ENCODE measurements at places on chromosomes 13 and 19.

DNA sequence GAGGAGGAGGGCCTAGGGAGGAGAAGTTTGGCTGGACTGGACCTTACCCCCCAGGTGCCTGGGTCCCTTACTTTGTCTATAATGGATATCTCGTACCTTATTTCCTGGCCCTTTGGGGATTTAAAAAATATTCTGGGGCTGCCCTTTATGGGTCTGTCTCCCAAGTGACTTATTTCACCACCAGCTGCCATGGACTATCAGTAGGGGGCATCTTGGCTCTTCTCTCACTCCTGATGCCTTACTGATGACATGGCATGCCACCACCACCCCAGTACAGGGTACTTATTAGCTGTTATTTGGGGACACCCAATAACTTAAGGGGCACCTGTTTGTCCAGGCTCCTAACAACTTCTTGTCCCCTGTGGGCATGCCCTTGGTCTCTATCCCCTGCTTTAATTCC lies 38.0 kb downstream of the NFIX start:
- no peak for DNase-seq

DNA sequence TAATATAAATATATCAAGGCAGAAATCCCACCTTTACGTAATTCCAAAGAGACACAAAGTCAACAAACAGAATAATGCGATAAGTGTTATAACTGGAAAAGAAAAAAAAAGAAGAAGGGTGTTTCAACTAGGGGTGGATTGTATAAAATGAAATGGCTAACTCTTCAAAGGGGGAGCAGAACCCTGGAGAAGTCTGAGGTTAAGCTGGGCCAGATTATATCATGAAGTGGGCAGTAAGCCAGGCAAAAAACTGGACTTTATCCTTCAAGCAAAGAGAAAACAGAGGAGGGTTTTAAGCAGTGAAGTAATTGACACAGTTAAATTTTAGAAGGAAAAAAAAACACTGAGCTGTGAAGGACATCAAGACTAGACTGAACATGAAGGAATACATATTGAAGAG lies 41.9 kb downstream of the TBC1D4 start:
- no peak for DNase-seq

DNA sequence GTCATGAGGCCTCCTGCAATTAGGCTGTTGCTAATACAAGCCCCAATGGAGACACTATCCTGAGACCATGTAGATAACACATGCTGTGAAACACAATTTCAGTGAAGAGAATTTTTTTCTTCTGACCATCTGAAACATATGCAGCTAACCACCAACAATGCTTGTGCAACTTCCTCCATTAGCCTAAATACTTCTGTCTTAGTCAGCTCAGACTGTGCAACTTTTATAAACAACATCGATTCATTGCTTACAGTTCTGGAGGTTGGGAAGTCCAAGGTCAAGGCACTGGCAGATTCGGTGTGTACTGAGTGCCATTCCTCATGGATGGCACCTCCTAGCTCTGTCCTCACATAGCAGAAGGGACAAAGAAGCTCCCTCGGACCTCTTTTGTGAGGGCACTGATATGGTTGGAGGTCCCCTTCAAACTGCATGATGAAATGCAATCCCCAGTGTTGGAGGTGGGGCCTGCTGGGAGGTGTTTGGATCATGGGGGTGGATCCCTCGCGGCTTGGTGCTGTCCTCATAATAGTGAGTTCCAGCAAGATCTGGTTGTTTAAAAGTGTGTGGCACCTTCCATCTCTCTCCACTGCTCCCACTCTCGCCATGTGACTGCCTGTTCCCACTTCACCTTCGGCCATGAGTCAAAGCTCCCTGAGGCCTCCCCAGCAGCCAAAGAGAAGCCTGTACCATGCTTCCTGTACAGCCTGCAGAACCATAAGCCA lies 27.7 kb downstream of the STK24 start:
- DNase-seq, result no peak

DNA sequence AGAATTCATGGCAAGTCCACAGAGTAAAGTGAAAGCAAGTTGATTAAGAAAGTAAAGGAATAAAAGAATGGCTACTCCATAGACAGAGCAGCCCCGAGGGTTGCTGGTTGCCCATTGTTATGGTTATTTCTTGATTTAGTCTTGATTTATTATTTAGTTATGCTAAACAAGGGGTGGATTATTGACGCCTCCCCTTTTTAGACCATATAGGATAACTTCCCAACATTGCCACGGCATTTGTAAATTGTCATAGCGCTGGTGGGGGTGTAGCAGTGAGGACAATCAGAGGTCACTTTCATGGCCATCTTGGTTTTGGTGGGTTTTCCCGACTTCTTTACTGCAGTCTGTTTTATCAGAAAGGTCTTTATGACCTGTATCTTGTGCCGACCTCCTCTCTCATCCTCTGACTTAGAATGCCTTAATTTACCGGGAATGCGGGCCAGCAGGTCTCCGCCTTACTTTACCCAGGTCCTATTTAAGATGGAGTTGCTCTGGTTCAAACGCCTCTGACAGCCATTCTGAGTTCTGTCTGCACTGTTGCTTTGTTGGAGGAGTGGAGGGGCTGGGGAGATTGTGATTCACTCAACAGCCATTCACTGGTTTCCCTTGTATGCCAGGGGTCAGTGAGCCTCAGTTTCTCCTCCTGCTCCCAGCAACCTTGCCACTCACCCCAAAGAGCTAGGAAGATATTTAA lies 27.6 kb downstream of the HPN start:
- no peak for DNase-seq

GRCh38 chr19:14434543-14435319 lies 1.6 kb downstream of the PKN1 start:
- no peak for DNase-seq

GRCh38 chr19:42479736-42480135 lies 37.0 kb upstream of the CXCL17 start:
- no peak for DNase-seq

GRCh38 chr13:73993661-73994060 lies 140.5 kb downstream of the KLF12 start:
- no peak for DNase-seq

DNA sequence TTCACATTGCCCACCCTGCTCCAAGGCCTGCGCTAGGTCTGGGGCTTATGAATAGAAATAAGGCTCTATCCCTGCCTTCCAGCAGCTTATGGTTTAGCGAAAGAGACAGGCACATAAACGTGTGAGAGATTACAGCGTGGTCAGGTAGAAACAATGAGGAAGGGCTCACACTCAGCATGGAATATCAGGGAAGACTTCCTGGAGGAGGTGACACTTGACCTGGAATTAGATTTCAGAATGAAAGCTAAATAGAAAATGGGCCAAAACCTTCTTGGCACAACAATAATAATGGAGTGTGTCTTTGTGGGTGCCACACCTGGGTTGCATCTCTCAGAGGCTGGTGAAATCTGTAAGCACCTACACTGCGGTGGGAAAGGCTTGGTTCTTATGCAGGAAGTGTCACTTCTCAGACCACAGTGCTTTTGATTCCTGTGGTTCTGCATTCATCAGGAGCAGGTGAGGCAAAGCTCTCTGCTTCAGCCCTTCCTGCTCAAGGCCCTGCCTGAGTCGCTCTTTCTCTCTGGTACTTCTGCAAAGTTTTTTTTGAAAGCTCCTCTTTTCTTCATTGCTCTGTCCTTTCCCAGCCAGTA lies 430.3 kb downstream of the ZNF536 start:
- no peak for DNase-seq

- no peak for DNase-seq
These were observed 31.1 kb downstream of the AP1M1 start for GRCh38 chr19:16228637-16229321.

DNA sequence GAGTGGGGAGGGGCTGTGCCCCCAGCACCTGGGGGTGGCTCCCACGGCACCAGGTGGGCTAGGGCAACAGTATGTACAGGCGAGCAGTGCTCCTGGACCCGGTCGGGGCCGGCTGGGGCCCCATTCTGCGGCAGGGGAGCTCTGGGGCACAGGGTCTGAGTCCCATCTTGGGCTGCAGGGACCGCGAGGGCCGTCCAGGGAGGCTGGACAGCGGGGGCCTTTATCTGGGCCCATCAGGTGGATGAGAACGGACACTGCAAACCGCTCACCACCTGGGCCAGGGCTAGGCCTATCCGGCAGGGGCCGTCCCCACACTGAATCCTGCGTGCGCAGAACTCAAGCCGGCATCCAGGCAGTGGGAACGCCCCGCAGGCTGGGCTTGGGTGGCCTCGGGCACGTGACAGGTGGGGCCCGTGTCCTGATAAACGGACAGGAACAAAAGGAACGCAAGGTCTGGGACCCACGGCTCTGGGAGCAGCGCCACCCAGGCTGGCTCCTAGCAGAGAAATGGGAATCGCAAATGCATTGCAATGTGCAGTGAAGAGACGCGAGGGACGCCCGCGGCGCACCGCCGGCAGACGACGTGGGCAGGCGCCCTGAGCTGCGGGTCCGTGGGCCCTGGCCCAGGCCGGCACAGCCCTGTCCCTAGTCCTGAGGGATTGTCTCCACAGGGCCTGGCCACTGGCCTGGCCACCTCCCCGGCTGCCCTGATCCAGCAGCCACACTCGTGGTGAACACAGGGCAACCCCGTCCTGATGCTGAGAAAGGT lies 29.7 kb downstream of the BTBD2 start:
- DNase-seq, result no peak

DNA sequence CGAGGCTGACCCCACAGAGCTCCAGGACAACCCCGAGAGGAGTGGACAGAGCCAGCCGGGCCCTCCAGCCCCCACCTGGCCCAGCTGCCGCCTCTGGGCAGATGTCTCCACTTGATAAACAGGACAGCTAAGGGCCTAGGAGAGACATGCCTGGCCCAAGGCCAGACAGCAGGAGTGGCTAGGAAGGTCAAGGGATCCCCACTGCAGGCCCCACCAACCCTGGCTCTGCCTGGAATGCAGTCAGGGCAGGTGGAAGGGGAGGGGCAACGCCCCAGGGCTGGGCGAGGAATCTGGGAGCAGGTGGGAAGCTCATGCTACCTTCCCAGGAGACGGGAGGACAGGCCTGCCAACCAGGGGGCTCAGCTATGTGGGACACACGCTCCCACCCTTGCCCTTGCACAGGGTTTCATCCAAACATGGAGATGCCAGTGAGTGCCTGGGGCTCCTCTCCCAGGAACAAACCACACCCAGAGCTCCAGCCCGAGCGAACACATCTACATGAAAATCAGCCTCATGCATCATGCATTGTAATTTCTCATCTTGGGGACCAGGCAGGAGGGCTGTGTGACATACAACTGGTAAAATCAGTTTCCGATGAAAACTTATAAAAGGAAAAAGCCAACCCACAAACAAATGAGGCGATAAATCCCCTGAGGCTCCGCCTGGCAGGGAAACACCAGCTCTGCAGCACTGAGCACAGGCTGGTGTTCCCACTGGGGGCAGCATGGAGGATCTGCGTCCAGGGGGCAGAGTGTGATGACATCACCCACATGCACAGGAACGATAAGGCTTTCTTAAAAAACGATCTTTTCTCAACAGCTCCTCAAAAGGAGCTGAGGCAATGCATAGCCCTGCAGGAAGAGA lies 25.0 kb downstream of the SH3GL1 start:
- DNase-seq, result peak; percentile 78

DNA sequence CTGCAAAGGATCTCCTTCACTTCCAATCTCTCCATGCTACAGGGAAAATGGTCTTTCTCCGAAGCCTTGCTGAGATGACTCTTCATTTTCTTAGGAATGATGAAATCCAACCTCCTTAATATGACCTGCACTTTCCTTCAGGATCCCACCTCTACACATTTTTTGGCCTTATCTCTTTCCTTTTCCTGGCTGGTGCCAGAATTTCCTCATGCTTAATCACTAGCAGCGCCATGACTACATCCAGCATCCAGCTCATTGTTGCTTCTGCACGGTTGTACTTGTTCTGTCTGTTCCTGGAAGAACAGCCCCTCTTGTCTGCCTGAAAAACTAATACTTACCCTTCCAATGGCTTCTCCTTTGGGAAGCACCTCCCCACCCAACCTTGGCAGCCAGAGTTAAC lies 68.4 kb downstream of the TEX26 start:
- DNase-seq, result no peak

- DNase-seq, result no peak
These were observed 9.2 kb downstream of the PAN3 start for GRCh38 chr13:28147495-28147894.

- no peak for DNase-seq
These were observed 238.1 kb downstream of the OLFM4 start for GRCh38 chr13:53266757-53267156.

DNA sequence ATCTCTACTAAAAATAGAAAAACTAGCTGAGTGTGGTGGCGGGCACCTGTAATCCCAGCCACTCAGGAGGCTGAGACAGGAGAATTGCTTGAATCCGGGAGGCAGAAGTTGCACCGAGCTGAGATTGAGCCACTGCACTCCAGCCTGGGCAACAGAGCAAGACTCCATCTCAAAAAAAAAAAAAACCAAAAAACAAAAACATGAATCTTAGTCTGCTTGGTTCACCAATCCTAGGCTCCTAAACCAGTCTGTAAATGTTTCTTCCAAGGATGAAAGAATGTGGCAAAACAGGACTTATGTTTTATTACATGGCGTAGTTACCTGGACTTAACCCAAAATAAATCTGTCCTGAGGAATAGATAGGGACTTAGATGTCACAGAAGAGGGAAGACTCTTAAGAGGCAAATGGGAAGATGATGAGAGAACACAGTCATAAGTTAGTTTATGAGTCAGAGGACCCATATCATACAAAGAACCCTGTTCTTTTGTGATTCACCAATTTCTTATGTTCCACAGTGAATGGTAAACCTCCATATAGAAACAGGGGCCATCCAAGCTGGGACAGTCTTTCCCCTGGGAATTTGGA lies 6.9 kb upstream of the FBXL3 start:
- no peak for DNase-seq

GRCh38 chr13:47087841-47088240 lies 191.0 kb upstream of the HTR2A start:
- DNase-seq, result no peak

GRCh38 chr19:17159466-17160393 lies 55.4 kb upstream of the USE1 start:
- no peak for DNase-seq

DNA sequence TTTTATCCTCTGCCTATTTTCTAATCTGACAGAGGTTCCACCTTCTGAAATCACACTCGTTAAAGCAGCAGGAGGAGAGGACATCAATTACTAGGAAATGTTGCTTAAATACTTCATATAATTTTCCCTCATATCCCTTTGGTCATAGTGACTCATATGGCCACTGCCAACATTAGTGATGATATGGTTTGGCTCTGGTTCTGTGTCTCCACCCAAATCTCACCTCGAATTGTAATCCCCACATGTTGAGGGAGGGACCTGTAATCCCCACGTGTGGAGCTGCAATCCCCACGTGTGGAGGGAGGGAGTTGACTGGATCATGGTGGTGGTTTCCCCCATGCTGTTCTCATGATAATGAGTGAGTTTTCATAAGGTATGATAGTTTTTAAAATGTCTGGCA lies 618.4 kb upstream of the SLITRK5 start:
- no peak for DNase-seq

DNA sequence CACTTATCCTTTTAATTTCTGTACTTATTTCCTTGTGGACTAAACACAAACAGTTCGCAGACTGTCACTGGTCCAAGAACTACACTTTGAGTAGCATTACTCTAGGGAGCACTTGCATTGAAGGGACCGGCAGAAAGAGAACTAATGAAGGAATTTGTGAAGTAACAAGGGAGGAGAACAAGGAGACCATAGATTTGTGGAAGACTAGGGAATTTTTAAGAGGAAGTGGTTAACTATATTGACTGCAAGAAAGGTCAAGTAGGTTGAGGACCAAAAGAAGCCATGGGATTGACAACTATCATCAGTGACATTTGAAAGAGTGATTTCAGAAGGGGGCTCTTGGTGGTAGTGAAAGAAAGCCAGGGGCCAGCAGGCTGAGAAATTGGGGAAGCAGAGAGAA lies 4.0 kb upstream of the RB1 start:
- no peak for DNase-seq

Measured in NCI-H2171 (cell line).